GM04504 (cell line): ENCODE measurements at places on chromosomes 3 and 15.

DNA sequence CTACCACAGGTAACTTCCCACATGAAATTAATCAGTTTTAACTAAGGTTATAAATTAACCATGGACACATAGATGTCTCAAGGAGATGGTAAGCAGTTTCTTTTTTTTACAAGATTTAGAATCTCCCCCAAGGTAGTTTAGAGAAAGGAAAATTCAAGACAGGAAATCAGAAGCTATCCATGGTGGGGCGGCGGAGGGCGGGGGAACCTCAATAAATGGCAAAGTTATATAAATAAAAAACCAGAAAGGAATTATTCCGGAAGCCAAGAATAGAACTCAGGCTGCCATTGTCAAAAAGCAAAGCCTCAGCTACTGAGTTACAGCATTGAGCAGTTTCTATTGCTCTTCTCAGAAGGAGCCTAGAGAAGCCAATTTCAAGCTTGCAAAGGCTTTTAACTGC is 172.1 kb upstream of the SMAD3 start:
- DNase-seq = no peak

DNA sequence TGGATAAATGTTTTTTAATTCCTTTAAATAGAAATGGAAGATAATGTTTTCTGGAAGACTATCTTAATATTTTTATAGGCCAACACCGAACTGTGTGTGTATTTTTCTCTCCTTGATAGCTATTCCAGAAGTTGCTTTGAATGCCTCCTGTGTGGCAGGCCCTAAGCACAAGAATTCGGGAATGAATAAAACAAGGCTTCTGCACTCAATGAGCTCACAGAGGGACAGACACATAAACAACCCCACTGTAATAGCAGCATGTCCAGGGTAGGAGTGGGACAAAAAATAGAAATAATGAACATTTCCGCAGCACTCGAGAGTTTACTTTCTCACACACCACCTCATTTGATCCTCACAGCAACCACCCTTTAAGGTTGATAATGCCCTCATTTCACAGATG is 18.0 kb downstream of the SRGAP3 start:
- no peak for DNase-seq

DNA sequence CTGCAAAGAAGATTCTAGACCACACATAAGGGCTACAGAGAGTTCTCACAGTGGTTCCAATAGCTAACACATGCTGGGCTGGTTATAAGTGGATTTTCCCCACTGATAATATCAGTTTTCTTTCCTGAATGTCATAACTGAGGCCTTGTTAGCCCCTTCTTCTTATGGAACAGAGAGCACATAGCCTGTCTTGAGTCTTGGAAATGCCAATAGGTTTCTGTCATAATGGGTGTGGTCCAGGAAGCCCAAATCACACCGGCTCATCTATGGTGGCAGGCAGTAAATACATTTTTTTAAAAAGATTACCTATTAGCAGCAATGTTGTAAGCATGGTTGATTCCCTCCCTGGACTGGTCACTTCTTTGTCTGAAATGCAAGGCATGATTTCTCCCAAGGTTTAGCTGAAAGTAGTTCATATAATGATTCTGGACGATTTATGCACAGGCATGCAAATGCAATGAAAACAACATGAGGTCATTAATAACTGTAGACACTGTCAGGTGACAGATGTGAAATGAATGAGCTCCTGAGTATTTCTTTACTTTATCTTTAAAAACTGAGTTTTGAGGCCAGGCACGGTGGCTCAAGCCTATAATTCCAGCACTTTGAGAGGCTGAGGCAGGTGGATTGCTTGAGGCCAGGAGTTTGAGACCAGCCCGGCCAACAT is 67.2 kb upstream of the ATP2C1 start:
- DNase-seq = no peak

DNA sequence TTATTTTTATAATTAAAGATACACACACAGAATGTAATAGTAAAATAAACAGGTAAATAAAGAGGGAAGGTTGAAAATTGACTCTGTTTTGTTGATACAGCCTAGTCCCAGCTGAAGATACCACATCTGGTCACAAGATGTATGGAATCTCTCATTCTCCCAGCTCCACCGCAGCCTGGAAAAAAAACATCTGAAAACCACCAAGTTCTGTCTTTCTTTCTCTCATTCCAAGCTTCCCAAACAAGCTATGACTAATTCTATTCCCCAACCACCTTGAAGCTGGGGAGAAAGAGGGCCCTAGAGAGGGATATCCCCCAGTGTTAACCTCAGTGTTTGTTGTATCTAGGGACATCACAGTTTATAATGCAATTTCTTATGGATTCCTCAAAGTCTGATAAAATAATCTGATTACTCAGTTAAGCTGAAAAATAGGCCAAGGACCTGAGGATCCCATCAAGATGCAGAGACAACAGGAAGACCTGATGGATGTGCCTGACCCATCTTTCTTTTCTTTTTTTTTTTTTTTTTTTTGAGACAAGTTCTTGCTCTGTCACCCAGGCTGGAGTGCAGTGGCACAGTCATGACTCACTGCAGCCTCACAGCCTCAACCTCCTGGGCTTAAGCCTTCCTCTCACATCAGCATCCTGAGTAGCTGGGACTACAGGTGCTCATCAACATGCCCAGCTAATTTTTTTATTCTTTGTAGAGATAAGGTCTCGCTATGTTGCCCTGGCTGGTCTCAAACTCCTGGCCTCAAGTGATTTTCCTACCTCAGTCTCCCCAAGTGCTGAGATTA is 38.1 kb downstream of the SRGAP3 start:
- DNase-seq = peak; percentile 62

- no peak for DNase-seq
These were observed 86.1 kb downstream of the DLG1 start for GRCh38 chr3:197212290-197212689.

DNA sequence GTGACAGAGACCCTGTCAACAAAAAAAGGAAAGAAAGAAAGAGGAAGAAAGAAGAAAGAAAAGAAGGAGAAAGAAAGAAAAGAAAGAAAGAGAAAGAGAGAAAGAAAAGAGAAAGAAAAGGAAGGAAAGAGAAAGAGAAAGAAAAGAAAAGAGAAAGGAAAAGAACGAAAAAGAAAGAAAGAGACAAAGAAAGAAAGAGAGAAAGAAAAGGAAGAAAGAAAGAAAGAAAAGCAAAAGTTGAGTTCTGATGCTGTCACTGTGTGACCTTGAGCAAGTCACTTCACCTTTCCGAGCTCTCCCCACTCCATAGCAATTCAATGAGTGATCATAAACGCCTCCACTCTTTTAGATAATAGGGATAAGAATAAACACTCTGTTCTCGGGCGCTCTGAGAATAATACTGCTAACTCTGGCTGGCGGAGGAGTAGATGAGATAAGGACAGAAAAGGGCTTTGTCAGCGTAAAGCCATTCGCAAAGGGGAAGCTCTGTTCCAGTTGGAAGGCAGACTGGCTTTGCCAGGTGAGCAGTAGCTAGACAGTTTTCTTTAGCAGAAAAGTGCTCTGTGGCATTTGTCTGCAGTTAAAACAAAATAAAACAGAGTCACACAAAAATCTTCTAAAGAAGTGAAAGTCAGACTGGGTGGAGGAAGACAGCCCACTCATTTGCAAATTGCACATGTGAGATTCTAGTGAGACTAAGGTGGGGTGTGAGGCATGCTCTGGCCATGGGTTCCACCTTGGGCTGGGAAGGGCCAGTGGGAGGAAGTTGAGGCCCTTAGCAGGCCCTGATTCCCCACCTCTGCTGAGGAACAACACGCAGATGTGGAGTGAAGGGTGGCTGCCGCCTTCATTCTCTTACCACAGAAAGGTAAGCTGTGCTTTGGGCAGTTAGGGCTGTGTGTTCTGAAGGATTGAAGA is 9.6 kb upstream of the FLNB start:
- no peak for DNase-seq

DNA sequence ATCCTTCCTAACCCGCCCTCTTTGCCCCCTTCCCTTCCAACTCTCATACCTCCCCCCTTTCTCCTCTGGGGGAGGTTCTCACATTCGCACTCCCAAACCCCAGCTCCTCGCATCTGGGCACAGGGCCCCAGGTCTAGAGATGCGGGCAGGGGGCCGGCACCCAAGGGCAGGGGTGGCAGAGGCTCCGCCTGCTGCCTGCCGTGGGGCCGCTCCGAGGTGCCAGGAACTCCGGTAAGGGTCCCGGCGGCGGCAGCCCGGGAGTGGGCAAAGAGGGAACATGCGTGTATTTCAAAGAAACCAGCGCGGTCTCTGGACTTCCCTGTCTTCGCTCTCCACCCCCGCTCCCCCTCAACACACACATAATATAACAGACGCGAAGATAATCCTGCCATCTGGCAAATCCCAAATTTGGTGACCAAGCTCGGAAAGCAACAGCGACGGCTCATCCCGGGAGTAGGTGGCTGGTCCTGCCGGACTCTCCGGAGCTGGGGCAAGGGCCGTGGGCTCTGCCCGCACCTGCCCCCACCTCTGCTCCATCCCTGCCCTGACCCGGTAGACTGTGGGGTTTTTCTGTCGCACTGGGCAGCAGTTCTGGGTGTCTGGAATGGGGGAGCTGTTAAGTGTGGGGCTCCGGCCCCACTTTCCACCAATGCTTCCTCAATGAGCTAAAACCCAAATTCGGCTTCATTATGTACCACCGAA is 31.0 kb downstream of the NR2F2 start:
- no peak for DNase-seq

GRCh38 chr3:58251631-58252035 is 14.0 kb downstream of the ABHD6 start:
- DNase-seq = no peak

- no peak for DNase-seq
These were observed 163.8 kb downstream of the FBLN2 start for GRCh38 chr3:13712682-13713180.

- no peak for DNase-seq
These were observed 756 bp upstream of the RASGRF1 start for GRCh38 chr15:79091204-79091867.

DNA sequence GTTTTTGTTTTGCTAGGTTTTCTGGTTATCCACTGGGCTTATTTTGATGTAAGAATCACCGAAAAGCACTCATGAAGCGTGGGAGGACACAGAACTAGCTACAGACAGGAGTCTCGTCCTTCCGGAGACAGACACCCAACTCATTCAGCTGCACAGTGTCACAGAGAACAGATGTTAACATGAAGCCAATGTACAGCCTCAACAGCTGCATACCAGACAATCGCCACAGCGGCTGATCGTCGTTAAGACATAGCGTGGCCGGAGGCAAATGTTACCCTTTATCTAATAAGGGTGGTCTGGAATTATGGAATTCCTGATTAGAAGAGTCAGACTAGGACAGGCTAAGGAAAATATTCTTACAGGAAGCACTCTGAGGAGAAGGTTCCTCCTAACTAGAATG is 1.1 kb upstream of the PYGO1 start:
- no peak for DNase-seq

- peak; percentile 27 for DNase-seq
These were observed 5.1 kb downstream of the LSAMP start for GRCh38 chr3:116440196-116440595.

DNA sequence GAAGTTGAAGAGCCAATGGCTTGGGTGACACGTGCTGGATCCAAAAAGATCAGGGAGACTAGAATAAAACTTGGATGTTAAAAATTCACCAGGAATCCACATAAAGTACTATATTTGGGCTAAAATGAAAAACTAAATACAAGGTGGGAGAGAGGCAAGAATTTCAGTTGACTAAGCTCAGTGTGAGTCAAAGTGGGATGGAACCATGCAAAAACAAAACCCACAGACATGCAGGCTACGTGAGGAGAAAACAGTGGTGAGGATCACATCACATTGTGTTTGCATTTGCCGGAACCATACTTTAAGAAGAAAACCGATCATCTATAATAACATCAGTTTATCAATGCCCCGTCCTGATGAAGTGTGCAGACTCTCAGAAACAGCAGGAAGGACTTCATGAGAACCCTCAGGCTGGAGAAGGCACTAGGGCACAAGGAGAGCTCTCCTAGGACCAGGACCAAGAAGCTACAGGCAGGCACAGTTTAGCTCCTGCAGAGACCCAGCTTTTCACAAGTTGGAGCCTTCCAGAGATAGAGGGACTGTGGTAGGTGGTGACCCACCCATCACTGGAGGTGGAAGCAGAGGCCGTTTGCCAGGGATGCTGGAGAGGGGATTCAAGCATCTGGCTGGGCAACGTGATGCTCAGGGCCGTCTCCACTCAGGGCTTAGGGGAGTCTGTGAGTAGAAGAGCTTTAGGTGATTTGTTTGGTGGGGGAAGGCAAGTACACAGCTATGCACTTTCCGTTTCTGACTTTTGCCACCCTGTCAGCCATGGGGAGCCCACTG is 29.0 kb upstream of the NR2E3 start:
- DNase-seq = no peak

- no peak for DNase-seq
These were observed 6.3 kb downstream of the TIGIT start for GRCh38 chr3:114299941-114300624.

- no peak for DNase-seq
These were observed 66.0 kb downstream of the STAC start for GRCh38 chr3:36446276-36446675.

DNA sequence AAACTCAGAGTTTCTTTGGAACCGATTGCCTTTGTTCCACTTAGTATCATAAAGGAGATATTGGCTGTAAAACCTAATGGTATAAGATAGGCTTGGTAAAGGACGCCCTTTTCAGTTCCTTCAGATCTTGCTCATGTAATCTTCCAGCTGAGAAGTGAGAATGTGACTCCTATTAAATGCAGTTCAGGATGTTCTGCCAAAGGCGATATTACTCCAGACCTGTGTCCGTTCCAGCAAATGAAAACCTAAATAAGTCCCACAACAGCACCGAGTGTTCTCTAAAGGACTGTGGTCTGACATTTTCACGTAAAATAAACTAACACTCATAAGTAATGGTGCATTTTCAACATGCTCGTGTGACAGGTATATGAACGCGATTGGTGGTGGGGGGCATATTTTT is 276.2 kb downstream of the FEZF2 start:
- no peak for DNase-seq

- DNase-seq = no peak
These were observed 410.6 kb upstream of the ADAMTS9 start for GRCh38 chr3:65098400-65098799.

GRCh38 chr3:102123590-102124190 is 274.4 kb downstream of the NFKBIZ start:
- no peak for DNase-seq

GRCh38 chr15:64934023-64934422 is 22.3 kb downstream of the ANKDD1A start:
- no peak for DNase-seq

- DNase-seq = no peak
These were observed 1379.1 kb downstream of the ZPLD1 start for GRCh38 chr3:103813955-103814354.

DNA sequence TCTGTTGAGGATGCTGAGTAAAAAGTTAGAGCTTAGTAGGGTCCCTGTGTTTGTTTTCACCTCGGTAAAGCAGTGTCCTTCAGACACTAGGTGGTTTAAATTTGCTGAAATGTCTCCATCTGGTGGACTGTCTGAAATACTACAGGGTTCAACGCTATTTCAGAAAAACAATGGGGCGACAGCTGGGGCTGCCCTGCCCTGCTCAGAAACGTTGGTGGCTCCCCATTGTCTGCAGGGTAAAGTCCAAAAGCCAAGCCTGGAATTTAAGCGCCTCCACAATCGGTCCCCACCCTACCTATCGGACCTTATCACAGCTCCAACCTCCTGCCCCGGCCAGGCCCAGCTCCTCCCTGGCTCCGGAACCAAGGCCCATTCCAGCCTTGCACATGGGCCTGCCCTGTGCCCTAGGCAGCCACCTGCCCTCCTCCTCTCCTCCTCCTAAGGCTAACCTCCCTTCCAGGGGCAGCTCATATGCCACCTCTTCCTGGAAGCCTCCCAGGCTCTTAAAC is 4.3 kb upstream of the TSEN2 start:
- no peak for DNase-seq

- DNase-seq = no peak
These were observed 42.0 kb downstream of the CD86 start for GRCh38 chr3:122097141-122097540.
